ENCODE measurements at places on chromosomes 16 and 17.
A peak's percentile ranks its signal among the peaks of the same experiment; 100 is the strongest.

DNA sequence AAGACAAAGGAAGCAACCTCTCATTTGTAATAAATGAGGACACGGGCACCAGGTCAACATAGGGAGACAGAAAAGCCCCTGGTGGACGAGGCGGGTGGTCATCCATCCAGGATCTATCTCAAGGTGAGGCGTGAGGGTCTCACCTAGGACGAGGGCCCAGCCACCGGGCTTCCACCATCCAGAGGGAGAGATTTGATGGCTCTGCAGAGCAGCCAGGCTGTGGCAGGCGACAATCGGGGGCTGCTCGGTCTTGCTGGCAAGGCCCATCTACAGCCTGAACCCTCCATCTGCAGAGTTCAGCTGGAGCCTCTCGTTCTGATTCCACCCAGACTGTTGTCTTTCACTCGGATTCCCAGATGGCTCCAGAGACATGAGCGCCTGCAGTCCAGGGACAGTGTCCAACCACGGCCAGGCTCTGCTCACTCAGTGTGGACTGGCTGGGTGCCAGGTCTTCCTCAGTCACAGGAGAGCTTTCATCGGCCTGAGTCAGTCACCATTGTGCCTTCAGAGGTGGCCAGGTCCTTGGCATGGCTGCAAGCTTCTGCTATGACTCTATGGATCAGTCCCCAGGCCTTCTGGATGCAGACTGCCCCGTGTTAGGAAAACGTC, 5.9 kb downstream of the LITAFD start:
- DNase-seq = no peak

DNA sequence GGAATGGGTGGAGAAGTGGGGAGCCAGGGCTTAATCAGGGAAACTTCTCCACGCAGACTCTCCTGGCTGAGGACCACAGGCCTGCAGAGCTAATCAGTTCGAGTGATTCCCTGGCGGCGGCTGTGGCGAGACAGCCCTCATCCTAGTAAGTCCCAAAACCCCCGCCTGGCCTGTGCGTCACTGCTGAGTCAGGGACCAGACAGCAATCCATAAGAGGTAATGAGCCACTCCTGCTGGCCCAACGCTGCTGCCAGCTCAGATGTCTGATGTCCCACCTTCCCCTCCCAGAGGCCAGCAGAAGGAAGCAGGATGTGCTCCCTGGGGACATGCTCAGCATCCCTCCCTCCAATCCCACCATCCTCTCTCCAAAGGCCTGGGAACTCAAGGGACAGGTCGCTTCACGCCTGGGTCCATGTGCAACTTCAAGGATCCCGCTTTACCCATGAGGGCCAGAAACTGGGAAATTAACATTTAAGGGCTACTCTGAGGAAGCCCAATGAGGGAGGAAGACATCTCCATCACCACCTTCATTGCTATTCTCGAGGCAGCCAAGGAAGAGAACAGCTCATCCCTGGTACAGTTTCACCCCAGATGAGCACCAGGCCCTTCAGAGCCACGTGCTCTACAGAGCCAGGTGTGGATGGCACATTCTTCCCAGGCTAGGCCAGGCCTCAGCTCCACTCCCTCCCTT, 7.9 kb downstream of the ACLY start:
- no peak for DNase-seq

DNA sequence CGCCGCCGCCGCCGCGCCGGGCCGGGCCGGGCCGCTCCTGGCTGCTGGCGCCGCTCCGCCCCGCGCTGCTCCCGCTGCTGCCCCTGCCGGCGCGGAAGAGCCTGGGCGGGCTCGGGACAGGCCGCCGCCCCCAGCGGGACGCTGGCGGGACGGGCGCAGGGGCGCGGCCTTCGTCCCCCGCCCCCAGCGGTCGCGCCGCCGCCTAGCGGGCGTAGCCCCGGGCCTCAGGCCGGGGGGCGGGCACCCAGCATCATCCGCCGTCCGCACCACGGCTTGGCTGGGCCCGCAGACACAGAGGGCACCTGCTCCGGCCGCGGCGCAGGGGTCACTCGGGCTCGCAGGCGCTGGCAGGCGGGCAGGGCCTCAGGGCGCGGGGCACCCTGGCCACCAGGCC, at the start of gene AMFR:
AMFR (minus strand) TSS at position 107 of the 394 bp plus-strand sequence. CDS start 218 bp downstream, outside the sequence.
- DNase-seq = peak; percentile 88

DNA sequence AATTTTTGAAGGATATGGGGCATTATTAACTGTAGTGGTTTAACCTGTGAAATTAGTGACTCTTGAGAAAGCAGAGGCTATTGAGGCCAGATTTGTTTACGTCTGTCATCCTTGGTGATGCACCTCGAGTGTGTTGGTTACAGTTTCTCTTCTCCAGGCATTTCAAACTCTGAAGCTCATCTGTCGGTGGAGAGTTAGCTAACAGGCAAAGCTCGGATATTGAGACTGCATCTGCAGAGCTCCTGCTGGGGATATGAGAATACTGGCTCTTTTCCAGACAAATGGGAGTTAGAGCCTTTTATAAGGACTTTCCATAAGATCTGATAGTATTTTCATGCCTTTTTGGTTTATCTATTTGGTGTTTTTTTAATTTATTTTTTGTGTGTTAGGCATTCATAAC, 6.7 kb downstream of the CLEC16A start:
- no peak for DNase-seq

- DNase-seq = no peak
These were observed 1387.9 kb downstream of the CDH8 start for GRCh38 chr16:60648290-60648689.

- no peak for DNase-seq
These were observed 641.9 kb upstream of the RBFOX1 start for GRCh38 chr16:6690741-6691140.

DNA sequence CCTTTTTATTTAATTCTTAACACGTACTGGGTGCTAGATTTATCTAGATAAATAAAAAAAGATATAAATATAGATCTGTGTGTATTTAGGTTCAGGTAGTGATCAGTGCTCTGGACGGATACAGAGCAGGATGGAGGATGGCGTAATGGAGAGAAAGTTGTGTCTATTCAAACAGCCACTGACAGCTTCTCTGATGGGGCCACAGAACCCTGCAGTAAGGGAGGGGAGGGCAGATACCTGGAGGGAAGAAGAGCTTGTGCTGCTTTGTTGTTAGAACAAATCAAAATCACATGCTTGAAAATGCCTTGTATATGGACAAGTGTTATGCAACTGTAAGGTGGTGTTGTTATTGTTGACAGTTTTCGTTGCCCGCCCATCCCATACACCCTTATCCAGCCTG, 170.2 kb downstream of the UTP18 start:
- no peak for DNase-seq

- no peak for DNase-seq
These were observed 80.5 kb upstream of the KIFC3 start for GRCh38 chr16:57882792-57883191.

DNA sequence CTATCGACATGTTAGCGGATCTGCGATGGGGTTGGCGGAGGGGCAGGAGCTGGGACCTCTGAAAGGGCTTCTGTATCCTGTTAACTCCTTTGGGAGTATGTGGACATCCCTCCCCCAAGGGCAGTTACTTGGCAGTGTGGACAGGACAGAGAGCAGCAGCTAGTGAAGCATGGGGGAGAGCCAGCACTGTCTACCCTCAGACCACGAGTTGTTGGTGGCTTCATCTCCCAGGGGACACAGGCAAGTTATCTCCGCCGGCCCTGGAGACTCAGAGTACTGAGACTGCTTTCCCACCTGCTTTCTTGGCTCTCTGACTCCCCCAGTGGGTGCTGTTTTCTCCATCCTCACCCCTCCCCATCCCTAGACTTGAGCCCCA, 5.3 kb upstream of the GFAP start:
- DNase-seq = no peak

Measured in large intestine (tissue), 12 donors.